ENCODE measurements at places on chromosomes 1 and 21.

DNA sequence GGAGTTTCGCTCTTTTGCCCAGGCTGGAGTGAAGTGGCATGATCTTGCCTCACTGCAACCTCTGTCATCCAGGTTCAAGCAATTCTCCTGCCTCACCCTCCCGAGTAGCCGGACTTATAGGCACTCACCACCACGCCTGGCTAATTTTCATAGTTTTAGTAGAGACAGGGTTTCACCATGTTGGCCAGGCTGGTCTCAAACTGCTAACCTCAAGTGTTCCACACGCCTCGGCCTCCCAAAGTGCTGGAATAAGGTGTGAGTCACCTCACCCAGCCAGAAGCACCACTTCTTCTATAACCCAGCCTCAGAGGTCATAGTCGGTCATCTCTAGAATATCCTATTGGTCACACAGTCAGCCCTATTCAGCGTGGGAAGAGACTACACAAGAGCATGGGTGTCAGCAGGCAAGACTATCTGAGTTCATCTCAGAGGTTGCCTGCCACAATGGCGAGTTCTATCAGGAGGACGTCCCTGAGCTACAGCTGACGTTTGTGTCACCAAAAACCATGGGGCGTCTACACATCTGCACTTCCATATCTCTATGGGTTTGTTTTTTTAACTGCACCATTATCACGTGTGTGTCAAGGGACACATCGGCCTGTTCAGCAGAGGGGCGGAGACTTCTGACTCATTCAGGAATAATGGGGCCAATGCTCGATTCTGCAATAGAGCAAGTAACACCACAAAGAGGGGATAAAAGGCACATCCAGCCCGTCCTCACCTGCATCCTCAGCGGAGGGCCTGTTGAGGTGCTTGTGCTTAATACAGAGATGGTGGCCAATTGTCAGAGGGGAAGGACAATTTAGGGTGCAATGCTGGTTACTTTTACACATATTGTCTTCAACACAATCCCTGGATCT, 256.3 kb upstream of the IRF2BP2 start:
- peak; percentile 97 for DNase-seq

DNA sequence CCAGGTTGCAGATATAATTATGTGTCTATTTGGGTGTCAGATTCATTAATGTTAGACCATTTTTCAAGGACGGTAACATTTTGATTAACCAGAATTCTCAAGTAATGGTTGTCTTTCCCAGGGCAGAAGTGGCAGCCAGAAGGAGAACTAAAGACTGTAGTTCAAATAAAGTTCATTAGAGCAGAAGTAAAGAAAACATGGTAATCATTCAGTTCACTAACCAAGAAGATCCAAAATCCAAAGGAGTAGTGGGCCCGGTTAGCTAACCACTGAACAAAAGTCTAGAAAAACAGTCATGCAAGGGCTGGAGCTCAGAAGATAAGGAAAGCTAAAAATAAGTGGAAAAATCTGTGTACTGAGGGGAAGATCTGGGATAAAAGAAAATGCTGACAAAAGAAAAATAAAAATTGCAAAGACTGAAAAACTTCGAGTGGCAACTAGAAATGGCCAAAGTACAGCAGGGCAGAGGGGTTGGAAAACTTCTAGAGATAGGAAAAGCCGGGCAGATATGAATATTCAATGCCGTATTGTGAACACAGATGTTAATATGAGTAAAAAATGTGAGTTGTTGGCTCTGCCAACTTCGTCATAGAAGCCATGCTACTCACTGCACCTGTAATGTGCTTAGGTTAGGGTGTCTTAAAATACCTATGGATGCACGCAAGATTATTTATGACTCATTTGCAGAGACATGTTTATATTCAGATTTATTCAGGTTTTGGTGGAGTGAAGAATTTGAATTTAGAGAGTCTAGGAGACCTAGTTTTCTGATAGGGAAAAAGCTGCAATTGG, 925.9 kb downstream of the LTN1 start:
- DNase-seq: no peak

- no peak for DNase-seq
Measured at GRCh38 chr1:113391649-113392271, 1.4 kb downstream of the MAGI3 start.

DNA sequence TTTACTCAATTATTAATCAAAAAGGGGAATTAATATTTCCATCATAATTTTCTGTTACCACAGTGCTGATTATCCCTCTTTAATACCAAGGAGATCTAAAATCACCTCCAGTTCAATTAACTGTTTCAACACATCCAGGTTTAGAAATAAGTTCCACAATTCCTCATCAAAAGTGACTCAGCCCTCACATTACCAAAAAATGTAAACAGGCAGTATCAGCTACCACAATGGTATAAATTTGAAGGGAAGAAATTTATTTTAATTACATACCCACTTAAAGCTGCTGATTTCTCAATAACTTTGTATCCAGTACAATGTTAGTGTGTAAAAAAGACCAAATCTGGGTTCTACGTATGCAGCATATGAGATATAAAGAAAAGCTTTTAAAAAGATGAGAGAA, 51.9 kb downstream of the EIF4G3 start:
- no peak for DNase-seq

- no peak for DNase-seq
Measured at GRCh38 chr1:94165843-94166242, 44.9 kb upstream of the ABCA4 start.

DNA sequence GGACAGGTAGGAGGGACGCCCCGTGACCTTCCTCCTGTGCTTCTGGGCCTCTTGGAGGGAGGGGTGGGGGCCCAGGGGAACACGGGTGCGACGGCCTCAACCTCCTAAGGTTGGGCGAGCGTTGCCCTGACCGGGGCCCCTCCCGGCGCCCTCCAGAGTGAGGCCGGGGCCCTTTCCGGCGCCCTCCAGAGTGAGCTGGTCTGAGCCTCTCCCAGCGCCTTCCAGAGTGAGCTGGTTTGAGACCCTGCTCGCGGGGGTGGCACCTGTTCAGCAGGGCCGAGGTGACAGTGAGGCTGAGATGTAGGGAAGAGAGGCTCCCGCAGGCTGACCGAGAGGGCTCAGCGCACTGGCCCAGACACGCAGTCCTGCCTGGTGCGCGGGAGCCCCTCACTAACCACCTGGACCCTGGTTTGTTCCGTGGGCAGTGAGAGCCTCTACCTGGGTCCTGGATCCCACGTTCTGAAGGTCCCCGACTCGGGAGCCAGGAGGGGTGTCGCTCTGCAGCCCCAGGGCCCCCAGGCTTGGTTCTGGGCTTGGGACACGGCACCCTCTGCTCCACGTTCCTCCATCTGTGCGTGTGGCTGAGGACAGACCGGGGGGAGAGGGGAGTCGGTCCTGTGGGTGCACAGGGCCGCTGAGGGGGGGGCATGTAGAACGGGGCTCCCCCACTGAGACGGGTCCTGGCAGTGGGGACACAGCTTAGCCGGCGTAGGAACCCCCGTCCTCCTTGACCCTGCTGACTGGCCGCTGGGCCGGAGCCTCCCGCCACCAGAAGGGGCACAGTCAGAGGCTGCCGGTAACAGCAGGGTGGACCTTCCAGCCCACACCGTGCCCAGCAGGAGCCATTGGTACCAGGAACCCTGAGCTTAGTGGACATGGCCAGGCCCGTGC, 1.4 kb downstream of the COL6A1 start:
- DNase-seq: no peak

DNA sequence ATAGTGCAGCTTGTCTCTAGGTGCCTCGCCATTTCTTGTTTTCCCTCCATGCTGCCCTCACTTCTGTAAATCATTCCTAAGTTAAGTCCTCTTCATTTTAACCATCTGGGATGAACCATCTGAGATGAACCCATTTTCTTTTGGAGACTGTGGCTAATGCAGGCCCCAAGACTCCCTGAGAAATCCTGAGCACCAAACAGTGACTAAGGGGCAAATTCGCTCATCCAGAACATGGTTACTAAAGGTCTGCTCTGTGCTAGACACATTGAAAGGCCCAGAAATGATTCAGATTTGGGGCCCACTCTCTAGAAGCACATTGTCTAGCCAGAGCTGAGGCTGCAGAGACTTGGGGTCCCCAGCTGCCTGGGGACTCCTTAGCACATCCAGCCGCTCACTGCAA, 151.9 kb upstream of the CTTNBP2NL start:
- no peak for DNase-seq

- no peak for DNase-seq
Measured at GRCh38 chr1:41318135-41318534, 43.1 kb upstream of the FOXO6 start.

All from hematopoietic multipotent progenitor cell treated with erythropoietin and hydrocortisone succinate and interleukin-3 and kit ligand, for 8 days (in vitro differentiated cells).